ENCODE measurements at places on chromosomes 4 and X.

- no peak for DNase-seq
These were observed 221.3 kb downstream of the PPP3CA start for GRCh38 chr4:101126059-101126458.

DNA sequence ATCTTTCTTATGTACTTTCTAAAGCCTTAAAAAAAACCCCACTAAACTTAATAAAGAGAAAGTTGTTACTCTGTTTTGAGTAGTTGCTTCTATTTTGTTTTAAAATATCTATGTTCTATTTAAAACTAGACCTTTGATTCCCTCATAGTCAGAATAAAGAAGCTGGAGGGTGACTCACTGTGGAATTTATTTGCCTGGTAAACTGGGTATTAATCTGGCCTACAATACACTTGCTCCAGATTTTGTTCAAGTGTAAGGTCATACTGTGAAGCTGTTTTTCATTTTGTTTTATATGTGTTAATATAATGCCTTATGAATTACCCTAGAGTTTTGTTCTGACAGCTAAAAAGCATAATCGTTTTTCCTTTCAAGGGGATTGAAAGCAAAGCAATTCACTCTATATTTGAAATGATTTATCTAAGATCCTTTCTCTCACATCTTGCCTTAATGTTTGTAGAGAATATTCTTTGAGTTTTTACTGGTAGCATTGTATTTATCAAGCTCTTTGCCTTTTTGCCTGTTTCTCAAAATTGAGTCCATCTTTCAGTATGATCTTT lies 277.4 kb upstream of the PITX2 start:
- DNase-seq, result no peak

GRCh38 chrX:30301208-30301607 lies 8.0 kb downstream of the NR0B1 start:
- no peak for DNase-seq

DNA sequence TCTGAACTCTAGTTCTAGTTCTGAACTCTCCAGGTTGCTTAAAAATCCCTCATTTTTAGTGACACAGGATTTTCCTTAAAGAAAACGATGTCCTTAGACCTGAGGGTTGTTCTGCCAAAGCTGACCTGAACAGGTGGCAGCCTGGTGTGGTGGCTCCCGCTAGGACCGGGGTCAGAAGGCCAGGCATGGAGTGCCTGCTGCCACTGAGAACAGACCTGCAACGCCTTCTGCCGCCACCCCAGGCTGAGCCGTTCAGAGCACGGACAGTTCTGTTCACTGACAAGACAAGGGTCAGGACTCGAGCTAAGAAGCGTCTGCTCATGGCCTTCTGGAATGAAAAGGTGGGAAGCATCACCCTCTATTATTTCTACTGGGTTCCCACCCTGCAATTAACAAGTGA lies 15.8 kb downstream of the DCTD start:
- no peak for DNase-seq

- DNase-seq, result no peak
These were observed 435.8 kb downstream of the MAGEB5 start for GRCh38 chrX:26651755-26652154.

- no peak for DNase-seq
These were observed 66.3 kb downstream of the SMC1A start for GRCh38 chrX:53356186-53356585.

- no peak for DNase-seq
These were observed 24.8 kb downstream of the PDGFC start for GRCh38 chr4:156946516-156947424.

DNA sequence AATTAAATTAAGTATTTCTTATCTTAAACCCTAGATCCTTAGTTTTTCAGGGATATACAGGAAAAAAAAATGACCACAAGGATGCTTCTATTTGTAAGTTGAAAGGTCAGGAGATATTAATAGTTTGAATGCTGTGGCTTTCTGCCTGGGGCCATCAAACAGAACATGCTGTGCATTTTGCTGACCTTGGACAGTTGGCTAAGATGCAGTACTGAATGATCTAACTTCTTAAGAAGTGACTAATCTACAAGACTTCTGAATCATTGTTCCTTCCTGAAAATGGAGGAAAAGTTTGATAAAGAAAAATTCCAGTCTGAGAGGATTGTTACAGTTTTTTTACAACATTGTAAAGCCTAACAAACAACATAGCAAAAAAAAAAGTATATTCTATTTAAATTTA lies 237.8 kb upstream of the JADE1 start:
- no peak for DNase-seq

DNA sequence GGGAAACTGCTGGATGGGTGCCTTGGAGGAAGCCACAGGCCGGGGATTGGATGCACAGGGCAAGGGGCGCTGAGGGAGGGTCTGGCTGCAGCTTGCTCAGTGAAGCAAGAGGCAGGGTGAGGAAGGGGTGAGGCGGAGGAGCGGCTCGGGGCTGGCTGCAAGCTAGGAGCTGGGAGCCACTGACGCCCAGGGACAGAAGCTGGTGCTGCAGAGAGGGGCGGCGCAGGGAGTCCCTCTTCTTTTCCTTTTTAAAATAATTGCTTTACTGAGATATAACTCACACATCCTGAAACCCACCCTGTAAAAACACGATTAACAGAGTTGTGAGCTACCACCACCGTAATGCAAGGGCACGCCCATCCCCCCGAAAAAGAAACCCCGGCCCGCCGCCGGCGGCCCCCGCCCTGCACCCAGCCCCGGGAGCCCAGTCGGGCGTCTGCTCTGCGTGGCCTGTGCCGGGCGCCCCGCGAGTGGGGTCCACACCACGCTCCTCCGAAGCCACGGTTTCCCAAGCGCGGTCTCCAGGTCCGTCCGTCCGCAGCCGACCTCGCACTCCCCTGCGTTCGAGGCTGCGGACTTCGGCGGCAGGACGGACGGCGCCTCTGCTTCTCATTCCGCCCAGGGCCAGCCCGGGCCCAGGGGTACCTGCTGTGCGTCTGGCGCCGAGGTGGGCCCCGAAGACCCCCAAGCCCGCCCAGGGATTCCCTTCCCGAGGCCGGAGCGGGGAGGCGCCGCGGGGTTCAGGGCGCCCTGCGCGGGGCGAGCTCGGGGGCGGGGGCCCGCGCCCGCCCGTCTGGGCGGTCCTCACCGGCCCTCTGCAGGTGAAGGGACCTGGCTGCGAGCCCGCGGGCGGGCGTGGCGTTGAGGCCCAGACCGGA lies 866 bp upstream of the UVSSA start:
- DNase-seq, result peak; percentile 61

DNA sequence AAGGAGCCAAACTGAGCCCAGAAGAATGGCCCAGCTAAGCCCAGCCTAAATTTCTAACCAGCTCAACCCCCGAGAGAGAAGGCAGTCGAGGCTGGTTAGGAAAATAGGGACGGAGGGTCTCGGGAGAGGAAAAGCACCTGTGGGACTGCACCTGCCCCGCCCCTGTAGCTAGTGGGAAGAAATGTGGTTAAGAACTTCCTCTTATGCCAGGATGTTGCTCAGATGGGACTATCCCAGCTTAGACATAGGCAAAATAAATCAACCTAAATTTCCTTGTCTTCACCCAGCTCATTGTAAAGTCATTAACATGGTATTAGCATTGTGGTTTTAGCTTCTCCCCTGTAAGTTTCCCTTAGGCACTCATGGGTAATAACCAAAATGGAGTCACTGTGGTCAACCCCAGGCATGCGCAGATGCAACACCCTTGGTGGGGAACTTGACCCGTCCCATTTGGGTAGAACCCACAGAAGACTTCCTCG lies 86.8 kb downstream of the ZNF718 start:
- DNase-seq, result peak; percentile 7
